ENCODE measurements at places on chromosomes 6 and 20.

DNA sequence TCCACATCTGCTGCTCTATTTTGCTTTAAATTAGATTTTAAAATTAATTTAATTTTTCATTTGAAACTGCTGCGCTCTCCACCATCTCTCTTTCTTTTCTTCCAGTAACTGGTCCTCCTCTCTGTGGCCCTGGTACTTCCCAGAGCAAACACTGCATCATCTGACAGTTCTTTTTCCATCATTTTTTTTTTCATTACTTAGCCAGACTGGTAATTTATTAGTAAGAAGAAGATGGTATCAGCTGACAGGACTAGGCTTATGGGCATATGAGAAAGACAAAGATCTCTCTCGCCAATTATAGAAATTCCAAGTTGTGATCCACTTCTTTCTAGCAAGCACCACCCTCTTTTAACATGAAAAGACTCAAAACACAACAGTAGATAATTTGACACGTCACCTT is 73.7 kb upstream of the FAM184A start:
- DNase-seq = no peak

GRCh38 chr20:23613676-23614075 is 8.0 kb upstream of the CST9 start:
- DNase-seq = no peak

GRCh38 chr6:34543421-34543820 is 12.7 kb downstream of the SPDEF start:
- no peak for DNase-seq

- DNase-seq = no peak
Measured at GRCh38 chr6:152499931-152500330, 137.2 kb downstream of the SYNE1 start.

DNA sequence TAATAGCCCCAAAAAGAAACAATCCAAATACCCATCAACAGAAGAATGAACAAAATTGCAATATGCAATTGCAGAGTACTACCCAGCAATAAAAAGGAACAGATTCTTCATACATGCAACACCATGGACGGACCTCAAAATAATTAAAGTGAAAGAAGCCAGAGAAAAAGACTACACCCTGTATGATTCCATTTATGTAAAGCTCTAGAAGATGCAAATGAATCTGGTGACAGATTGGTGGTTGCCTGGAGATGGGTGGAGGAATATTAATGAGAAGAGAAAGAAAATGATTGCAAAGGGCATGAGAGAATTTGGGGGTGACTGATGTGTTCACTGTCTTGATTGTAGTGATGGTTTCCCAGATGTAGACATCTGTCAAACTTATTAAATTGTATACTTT is 51.8 kb downstream of the HECA start:
- no peak for DNase-seq

GRCh38 chr20:12383821-12384220 is 466.1 kb downstream of the BTBD3 start:
- DNase-seq = no peak

DNA sequence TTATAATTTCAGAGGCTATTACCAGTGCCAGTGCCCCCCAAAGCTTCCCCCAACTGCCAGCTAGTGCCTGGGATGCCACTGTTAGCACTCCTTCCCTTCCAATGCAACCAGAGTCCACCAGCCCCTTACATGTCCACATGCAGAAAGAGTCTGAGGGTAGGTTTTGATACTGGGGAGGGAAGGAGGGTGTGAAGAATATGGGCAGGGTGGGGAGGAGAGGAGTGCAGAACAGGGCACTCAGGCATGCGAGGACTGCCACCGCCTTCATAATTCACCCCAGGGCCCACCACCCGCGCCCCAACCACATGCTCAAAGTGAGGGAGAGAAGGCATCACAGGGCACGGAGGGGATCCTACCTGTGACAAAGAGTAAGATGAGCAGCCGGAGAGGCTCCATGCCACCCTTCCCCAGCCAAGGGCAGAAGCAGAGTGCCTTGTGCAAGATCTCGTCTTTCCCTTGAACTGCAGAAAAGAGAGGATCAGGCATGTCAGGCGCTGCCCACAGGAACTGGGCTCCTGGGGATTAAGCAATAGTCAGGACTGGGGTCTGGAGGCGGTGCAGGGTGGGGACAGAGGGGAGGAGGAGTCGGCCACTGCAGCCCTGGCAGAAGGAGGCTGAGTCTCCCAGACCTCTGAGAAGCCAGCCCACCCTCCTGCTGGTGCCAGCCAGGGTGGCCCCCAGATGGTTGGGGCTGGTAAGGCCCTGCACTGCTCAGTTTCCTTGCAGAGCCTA is at the start of gene TREM2:
Gene TREM2, minus strand, starts transcription at position 430 of the 732 bp plus-strand sequence. Its CDS starts 34 bp downstream, at position 396.
- DNase-seq = no peak

GRCh38 chr6:114000069-114000468 is 29.1 kb upstream of the HDAC2 start:
- no peak for DNase-seq

GRCh38 chr20:4415281-4415680 is 306.4 kb upstream of the PRND start:
- DNase-seq = no peak

DNA sequence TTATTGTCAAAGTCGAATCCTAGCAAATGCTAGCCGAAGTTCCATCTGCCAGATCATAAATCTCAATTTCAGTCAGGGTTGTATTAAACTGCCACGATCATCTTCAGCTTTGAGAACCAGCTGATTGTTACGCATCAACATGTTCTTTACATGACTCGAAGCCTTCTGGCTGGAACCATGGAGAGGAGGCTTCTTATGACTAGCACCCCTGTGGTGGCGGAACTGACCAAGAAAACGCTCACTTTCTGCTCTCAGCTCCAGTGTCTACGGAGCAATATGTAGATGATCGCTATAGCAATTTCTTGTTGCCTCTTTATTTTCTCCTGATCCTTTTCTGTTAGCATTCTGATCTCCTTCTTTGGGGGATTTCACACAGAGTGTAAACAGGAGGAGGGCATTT is 479.4 kb upstream of the SLC35B3 start:
- no peak for DNase-seq

All from SHP77 (cell line).